ENCODE measurements at places on chromosomes 11 and 22.
A peak's percentile ranks its signal among the peaks of the same experiment; 100 is the strongest.

DNA sequence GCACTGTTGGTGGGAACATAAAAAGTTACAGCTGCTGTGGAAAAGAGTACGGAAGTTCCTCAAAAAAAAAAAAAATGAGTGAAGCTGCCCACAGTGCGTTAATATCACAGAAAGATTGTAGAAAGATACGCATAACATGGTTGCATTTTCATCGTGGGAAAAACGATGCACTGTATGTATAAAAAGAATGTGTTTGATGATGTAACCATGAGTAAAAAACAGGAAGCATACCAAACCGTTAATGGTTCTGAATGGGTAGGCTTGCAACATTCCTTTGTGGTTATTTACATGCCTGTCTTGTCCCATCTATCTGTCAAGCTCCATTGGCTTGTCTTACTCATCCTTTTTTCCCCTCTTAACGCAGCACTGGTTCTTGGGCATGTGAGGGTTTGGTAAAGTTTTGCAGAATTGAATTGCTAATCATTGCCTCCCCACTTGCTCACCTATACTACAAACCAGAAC is 33.8 kb upstream of the DKK3 start:
- no peak for DNase-seq

GRCh38 chr22:33000342-33001280 is 57.6 kb downstream of the SYN3 start:
- peak; percentile 8 for DNase-seq

DNA sequence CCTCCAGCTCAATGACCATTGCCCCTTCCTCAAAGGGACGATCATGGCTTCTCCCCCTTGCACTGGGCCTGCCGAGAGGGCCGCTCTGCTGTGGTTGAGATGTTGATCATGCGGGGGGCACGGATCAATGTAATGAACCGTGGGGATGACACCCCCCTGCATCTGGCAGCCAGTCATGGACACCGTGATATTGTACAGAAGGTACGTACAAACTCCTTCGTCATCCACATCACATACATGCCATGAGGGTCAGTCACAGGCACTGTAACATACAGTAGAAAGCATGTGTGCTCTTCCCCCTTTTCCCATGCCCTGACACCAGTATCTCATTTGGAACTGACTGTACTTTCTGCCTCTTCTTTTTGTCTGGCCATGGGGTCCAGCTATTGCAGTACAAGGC is 4.0 kb downstream of the TAF10 start:
- DNase-seq = no peak

- DNase-seq = no peak
Observed at GRCh38 chr11:112343368-112344039, 82.8 kb upstream of the PLET1 start.

DNA sequence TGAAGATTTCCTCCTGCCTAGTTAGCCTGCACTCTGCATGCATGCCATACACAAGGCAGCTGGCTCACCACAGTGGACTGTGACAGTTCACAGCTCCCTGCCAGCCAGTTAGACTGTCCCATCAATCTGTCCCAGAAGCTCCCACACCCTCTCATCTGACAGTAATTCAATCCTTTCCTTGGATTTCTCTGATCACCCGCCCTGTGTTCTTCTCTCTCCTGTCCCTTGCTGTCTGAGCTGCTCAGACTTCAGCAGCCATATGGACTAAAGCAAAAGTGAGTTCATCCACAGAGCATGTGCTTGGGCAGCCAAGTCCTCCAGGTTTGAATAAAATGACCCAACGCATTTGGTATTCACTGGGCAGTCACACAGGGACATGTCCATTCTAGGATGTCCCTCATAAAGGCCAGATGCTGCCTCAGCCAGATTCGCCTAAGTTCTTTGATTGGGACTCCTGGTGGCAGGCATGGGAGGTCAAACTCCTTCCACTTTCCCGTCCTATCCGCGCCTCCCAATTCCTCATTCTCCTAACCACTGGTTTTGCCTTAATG is 54.5 kb upstream of the ZBTB44 start:
- DNase-seq = no peak

DNA sequence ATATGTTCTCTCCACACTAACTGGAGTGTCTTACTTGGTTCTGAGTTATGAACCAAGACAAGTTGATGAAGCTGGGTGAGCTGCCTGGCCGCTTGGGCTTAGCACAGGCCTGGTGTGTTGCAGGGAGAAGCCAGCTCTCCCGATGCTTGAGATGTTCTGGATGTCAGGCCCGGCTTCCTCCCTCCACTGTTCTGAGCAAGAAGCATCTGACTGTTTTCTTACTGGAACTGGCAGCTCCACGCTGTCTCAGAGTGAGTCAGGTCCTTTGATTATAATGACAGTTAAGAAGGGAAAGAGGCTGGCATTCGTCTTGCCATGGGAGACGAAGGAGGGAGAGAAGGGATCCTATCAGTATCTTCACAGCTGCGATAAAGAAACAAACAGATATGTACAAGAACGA is 46.5 kb upstream of the CRTAM start:
- DNase-seq = no peak

- DNase-seq = no peak
Observed at GRCh38 chr11:126492331-126493082, 137.0 kb downstream of the ST3GAL4 start.

DNA sequence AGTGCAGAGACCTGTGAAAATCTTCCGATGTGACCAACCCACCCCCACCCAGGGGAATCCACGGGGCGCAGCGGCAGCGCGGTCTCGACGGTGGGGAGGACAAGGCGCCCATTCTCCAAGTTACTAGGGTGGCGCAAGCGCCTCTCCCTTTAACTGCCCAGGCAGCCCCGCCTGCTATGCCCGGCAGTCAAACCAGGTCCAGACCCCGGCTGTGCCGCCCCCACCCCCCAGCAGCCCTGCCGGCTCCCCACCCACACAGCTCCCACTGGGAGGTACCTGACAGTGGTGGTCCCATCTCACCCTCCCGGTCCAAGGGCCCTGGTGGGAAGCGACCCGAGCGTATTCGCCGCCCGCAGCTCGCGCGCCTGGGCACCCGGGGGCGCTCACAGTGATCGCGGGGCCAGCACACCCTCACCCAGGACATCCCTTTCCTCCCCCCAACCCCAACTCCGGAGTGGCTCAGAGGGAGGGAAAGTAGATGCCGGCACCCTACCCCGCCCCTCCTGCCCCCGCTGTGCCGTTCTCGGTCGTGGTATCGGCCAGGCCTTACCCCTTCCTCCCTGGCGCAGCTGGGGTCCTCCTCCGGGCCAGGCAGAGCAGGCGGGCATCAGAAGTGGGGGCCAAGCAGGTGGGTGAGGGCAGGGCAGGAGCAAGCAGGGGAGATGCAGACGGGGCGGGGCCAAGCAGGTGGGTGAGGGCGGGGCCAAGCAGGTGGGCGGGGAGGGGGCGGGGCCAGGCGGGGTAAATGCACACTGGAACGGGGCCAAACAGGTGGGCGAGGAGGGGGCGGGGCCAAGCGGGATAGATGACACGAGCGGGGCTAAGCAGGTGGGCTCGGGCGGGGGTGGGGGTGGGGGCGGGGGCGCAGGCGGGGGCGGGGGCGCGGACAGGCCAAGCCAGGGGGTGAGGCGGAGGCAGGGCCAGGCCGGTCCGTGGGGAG is at the start of gene TRPM5:
Gene TRPM5 (minus strand): TSS at position 634 of the 940 bp plus-strand sequence. CDS start 21,478 bp downstream, outside the sequence.
- no peak for DNase-seq

- no peak for DNase-seq
Observed at GRCh38 chr22:19775496-19776325, 15.1 kb downstream of the TBX1 start.

- no peak for DNase-seq
Observed at GRCh38 chr11:63918507-63919191, 1.7 kb upstream of the RCOR2 start.

DNA sequence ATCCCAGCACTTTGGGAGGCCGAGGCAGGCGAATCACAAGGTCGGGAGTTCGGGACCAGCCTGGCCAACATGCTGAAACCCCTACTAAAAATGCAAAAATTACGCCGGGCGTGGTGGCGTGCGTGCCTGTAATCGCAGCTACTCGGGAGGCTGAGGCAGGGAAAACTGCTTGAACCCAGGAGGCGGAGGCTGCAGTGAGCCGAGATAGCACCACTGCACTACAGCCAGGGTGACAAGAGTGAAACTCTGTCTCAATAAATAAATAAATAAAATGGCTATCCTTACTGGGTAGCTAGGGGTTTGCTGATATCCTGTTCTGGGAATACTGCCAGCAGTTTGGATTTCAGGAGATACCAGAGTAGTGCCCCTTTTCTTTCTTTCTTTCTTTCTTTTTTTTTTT is 2.4 kb upstream of the RBM14 start:
- DNase-seq = no peak

- no peak for DNase-seq
Observed at GRCh38 chr22:19353363-19354131, 62.0 kb upstream of the CLTCL1 start.

DNA sequence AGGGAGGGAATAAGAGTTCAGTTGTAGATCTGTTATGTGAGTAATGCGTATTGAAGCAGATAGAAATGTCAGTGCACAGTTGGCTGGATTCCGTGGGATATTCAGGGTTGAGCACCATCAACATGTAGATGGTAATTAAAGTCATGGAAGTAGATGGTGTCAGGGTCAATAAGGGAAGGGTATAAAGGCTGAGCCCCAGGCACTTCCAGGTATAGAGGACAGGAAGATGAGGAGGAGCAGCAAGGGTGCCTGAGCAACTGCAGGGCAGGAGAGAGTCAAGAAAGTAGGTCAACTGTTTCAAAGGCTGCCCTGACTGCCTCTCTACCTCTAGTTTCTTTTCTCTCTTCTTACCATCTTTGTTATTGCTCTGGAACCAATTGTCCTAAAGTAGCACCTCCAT is 85.9 kb downstream of the MICAL2 start:
- DNase-seq = no peak

DNA sequence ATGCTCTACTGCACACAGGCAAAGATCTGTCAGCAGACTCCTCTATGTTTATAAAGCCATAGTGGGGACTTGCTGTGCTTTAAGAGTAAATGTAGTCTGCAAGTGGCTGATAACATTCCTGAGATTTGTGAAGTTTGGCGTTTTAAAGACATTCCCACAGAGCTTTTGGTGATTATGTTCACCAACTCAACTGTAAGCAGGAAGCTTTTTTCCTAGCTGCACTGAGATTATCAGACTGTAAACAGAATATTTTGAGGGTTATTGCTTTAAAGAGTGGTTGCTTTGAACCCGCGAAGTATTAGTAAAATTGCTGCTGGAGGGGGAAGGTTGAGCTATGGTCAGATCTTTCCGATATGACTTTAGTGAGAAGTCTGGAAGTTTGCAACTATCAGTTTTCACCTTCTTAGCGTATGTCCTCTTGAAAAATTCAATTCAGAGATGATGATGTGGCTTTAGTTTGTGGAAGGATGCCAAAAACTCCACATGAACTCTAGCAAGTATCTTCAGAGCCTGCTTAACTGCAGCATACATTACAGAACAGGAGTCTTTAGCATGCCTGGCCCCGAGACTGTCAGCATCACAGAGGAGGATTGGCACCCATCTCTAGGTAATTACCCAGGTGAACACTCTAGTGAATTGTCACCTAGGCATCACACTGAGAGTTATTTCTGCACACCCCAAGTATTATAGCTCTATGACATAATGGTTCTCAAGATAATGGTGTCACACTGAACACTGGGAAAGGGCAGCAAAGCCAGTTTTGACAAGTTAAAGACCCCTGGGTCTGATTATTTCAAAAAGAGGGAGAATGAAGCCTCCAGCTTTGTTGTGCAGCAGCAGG is 89.9 kb downstream of the MTNR1B start:
- DNase-seq = no peak

GRCh38 chr22:47175151-47176025 is 412.9 kb downstream of the TBC1D22A start:
- no peak for DNase-seq

DNA sequence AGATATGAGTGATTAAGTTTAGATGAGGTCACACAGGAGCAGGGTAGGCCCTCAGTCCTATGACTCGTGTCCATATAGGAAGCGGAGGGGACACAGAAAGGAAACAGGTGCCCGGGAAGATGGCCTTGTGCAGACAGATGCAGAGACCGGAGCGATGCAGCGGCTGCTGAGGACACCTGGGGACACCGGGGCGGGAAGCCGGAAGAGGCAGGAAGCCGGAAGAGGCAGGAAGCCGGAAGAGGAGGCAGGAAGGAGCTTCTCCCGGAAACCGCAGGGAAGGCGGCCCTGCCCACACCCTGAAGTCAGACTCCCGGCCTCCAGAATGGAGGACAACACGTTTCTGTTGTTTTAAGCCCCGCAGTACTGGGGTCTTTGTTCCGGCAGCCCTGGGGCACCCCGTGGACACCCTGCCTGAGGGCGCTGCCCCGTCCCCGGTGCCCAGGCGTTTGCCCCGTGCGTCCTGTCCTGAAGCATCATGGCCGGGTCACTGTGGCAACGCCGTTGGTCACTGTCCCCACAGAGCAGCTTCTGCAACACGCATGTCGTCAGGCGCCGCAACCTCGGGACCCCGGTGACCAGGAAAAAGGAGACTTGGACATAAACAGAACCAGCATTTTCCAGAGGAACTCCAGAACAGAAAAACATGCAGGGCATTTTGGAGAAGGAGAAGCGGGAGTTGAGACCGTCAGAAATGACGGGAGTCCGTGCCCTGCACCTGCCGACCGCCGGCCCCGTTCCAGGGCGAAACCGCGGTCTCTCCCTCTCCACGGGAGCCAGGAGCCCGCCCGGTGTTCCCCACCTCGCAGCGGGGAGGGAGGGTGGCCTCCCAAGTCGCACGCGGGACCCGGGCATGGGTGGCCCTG is 103.4 kb downstream of the BRD1 start:
- peak; percentile 51 for DNase-seq

- no peak for DNase-seq
Observed at GRCh38 chr22:50062509-50063135, 4.5 kb upstream of the TTLL8 start.

DNA sequence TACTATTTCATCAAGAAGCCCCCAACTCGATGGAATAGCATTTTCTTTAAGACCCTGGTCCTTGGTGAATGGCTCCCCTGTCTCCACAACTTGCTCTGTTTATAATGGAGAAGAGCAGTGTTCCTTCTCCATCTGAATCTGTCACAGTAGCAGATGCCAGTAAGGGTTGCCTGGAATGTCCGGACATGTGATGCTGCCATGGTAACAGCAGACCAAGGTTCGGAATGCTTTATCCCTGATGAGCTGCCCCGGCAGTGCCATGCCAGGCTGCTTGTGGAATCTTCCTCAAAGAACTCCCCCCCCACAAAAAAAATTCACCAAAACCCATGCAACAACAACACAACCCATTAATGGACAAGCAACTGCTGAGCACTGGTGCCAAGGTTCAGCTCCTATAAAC is 72.5 kb downstream of the KCNC1 start:
- no peak for DNase-seq

DNA sequence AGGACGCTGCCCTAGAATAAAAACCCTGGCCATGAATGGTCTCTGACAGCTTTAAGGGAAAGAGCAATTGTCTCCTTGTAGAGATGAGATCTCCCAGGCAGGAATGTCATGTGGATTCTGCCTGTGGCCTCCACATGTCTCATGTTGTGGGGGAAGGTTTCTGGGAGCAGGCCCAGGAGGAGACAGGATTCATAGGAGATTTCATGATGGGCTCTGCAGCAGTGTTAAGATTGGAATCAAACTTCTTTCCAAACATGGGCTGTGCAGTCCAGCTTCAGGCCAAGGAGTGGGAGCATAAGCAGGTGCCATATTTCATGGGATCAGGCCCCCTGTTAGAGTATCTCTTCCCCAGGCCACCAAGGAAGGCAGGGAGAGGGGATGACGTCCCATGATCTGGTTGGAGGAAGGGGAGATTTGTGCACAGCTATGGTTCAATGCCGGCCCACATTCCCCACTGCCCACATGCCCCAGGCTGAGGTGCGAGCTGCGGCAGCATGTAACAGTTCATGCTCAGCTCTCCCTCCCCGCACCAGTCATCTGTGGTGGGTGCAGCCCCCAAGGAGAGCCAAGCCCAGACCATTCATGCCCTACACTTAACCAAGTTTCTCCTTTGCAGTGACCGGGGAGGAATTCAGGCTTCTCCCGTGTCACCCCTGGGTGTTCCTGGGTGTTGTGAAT is 42.5 kb downstream of the LMO1 start:
- no peak for DNase-seq

GRCh38 chr11:124421043-124421442 is 3.6 kb downstream of the OR8B4 start:
- no peak for DNase-seq

Measured in RPMI8226 (cell line).